ENCODE measurements at places on chromosomes 12 and 14. TPM values are rescaled to one million over a fixed set of nuclear protein-coding genes. Genes with fewer than 3 reads are reported as not detected.

Gene RERG
- not detected for total RNA-seq

Gene MGP
- 223 TPM for total RNA-seq

Gene GLT8D2
- total RNA-seq, result 46.0 TPM

Gene RPS6KL1
- 0.09 TPM for total RNA-seq

Gene FKBP4
- 65.5 TPM for total RNA-seq

Gene LRFN5
- total RNA-seq, result 12.1 TPM

Gene RITA1
- 16.3 TPM for total RNA-seq

Gene TNFRSF1A
- total RNA-seq, result 146 TPM

Gene MORN3
- 0.63 TPM for total RNA-seq

Gene KRT78
- total RNA-seq, result not detected

Gene TMEM179
- not detected for total RNA-seq

Gene CPNE6
- total RNA-seq, result not detected

Gene ARHGEF25
- total RNA-seq, result 18.3 TPM

Gene TAS2R13
- 7.4 TPM for total RNA-seq

Gene TUNAR
- total RNA-seq, result not detected

Gene SERPINA3
- 13.6 TPM for total RNA-seq

Gene ISM2
- total RNA-seq, result 0.09 TPM

Gene GUCY2C
- total RNA-seq, result not detected

Gene SLC7A7
- 2.5 TPM for total RNA-seq

Gene CORO1C
- 234 TPM for total RNA-seq

Gene B3GNT4
- total RNA-seq, result not detected

Gene FGF23
- total RNA-seq, result not detected

Gene DTX1
- total RNA-seq, result not detected

Gene DNAJC22
- total RNA-seq, result 1.6 TPM

Gene LUM
- total RNA-seq, result 582 TPM

Gene VRTN
- total RNA-seq, result not detected

Gene SLC24A4
- total RNA-seq, result not detected

Gene MYF5
- total RNA-seq, result not detected

Gene SART3
- 105 TPM for total RNA-seq

Gene PIWIL1
- total RNA-seq, result not detected

Gene SLC7A8
- 11.7 TPM for total RNA-seq

Gene KRT71
- total RNA-seq, result not detected

Gene SMIM41
- 0.98 TPM for total RNA-seq

Gene HOXC9
- 0.65 TPM for total RNA-seq

Gene AKAP5
- total RNA-seq, result 0.16 TPM

Gene KLHL33
- total RNA-seq, result 0.18 TPM

Gene RNASE2
- total RNA-seq, result not detected

Gene STRAP
- 93.9 TPM for total RNA-seq

Gene KRT6C
- total RNA-seq, result not detected

Gene RAD51AP1
- 2.9 TPM for total RNA-seq

Gene MYO1H
- total RNA-seq, result not detected

Gene OASL
- total RNA-seq, result not detected

Gene TRHDE
- 1.1 TPM for total RNA-seq
